ENCODE measurements at places on chromosomes 7 and 10.
A peak's percentile ranks its signal among the peaks of the same experiment; 100 is the strongest.

DNA sequence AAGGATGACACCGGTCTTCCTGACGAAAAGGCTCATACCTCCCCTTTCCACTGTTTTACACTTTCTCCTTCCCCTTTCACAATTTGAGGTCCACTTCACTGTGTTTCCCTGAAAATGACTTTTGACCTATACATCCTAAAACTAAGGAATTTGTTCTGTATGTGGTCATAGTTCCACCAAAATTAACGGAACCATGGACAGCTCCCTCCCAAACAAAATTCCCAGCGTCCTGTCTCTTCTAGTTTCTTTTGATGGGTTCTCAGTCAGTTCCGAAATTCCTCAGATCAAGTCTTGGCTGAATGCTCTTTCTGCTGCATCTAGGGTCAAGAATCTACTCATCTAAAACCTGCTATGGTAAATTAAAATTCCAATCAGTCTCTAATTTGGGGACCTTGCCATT is 1191.9 kb downstream of the CNTNAP2 start:
- no peak for DNase-seq

GRCh38 chr7:49883933-49884332 is 110.5 kb downstream of the VWC2 start:
- no peak for DNase-seq

- DNase-seq = no peak
These were observed 10.6 kb upstream of the BPGM start for GRCh38 chr7:134636008-134636449.

DNA sequence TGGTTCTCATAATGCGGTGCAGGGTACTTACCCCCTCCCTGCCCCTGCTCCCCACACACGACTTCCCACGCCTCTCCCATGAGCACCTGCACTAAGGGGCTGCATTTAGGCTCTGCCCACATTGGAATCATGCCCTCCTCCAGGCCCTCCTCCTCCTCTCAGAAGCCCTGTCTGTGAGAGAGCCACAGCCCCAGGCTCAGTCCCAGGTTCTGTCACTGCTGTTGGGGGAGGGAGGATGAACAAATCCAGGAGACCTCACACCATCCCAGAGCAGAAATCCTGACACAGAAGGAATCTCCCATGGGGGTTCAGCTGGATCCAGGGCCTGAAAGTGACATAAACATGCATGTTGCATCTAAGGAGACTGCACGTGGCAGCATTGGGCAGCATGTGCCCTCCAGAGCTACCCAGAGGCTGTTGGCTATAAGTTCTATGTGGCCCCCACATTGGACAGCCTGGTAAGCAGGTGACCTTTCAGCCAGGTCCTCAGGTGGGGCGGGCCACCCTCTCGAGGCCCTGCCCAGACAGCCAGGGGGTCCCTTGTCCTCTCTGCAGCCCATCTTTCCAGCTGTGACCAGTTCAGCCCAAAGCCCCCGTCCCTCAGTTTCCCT is 1.6 kb upstream of the PILRA start:
- DNase-seq = no peak

- DNase-seq = peak; percentile 91
These were observed 272.5 kb upstream of the SEMA3E start for GRCh38 chr7:83921271-83921940.

- no peak for DNase-seq
These were observed 239.2 kb downstream of the CELF2 start for GRCh38 chr10:11256896-11257295.

GRCh38 chr10:78165617-78166016 is 132.0 kb downstream of the RPS24 start:
- DNase-seq = peak; percentile 31

DNA sequence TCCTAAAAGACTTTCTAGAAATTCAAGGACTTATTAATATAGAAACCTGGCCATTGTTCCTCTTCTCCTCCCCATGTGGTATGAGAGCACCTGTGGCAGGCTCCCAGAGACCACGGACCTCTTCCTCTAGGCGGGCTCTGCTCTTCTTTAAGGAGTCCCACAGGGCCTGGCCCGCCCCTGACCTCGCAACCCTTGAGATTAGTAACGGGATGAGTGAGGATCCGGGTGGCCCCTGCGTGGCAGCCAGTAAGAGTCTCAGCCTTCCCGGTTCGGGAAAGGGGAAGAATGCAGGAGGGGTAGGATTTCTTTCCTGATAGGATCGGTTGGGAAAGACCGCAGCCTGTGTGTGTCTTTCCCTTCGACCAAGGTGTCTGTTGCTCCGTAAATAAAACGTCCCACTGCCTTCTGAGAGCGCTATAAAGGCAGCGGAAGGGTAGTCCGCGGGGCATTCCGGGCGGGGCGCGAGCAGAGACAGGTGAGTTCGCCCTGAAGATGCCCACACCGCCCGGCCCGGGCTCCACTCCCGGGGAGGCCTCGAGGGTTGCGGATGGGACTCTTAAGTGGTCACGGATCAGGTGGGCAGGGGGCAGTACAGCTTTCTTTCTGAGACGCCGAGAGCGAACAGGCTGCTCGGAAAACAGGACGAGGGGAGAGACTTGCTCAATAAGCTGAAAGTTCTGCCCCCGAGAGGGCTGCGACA is at the start of gene SLC26A4:
TSS of gene SLC26A4 (plus strand) at position 448 of the 700 bp plus-strand sequence. CDS start 814 bp downstream, outside the sequence.
- DNase-seq = no peak

GRCh38 chr7:114711241-114711640 is 210.7 kb upstream of the MDFIC start:
- DNase-seq = no peak

DNA sequence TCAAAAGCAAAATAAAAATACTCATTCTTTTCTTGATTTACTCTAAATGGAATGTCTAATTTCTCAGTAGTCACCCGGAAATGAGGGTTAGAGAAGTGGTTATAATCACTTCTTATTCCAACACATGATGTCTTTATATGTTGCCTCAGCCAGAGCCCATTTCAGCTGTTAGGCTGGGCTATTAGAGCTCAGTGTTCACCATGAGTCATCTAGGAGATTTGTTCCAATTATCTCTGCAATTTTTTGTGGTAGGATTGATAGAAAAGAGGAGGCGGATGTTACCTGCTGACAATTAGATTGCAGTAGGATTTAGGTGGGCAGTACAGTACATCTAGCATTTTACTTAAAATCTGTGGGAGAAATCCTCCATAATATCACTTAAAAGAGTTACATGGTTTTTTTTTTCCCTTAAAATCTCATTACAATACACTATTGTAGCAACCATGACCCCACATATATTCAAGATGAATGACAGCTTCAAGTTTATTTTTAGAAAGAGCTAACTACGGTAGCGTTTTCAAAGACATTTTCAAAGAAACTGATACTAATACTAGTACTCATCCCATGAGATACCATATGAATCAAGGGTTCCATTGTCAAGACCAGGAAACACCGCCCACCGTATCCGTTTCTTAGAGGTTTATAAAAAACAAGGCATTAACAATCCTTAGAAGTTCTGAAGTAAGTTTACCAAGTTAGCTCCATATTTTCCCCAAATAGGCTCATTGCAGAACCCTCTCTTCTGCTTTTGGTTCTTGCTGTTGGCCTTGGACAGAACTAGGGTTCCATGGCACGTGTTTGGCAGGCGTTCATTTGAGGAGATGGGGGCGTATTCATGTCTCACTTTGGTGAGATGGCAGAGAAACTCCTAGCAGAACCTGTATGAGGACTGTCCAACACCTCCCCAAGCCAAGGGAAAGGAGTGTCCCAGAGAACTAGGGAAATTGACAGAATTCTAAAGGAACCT is 10.4 kb downstream of the CPA2 start:
- no peak for DNase-seq

GRCh38 chr7:136998495-136998894 is 130.0 kb downstream of the CHRM2 start:
- DNase-seq = no peak

GRCh38 chr7:79822620-79823240 is 311.9 kb upstream of the GNAI1 start:
- DNase-seq = no peak

- DNase-seq = no peak
These were observed 150.5 kb upstream of the PPP2R2D start for GRCh38 chr10:131750171-131750895.

GRCh38 chr7:104843198-104843597 is 170.8 kb upstream of the KMT2E start:
- no peak for DNase-seq

GRCh38 chr10:125054669-125055268 is 105.6 kb downstream of the CTBP2 start:
- no peak for DNase-seq

GRCh38 chr10:106033065-106033464 is 1131.4 kb downstream of the SORCS1 start:
- DNase-seq = no peak

GRCh38 chr10:12716042-12716441 is 285.5 kb downstream of the CCDC3 start:
- no peak for DNase-seq

DNA sequence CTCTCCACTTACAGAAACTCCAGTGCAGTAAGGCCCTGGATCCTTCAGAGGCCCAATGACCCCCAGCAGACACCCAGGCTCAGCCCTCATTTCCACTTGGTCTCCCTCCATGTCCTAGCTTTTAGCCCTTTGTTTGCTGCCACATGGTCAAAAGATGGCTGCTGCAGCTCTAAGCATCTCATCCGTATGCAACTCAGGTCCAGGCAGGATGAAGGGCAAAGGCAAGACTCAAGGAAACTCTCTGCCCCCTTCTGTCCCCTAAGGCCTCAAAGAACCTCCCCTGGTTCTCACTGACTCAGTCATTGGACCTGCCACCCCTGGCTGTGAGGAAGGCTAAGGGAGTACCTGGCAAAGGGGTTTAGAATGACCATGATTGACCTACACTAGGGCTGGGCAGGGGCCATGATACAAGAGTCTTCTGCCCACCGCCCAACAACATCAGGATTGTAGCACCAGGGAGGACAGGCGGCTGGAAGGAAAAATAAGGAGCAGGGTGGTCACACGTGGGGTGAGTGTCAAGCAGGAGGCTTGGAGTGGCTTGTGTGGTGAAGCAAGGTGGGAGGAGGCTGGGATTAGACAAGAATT is 303.8 kb upstream of the ZMIZ1 start:
- no peak for DNase-seq

DNA sequence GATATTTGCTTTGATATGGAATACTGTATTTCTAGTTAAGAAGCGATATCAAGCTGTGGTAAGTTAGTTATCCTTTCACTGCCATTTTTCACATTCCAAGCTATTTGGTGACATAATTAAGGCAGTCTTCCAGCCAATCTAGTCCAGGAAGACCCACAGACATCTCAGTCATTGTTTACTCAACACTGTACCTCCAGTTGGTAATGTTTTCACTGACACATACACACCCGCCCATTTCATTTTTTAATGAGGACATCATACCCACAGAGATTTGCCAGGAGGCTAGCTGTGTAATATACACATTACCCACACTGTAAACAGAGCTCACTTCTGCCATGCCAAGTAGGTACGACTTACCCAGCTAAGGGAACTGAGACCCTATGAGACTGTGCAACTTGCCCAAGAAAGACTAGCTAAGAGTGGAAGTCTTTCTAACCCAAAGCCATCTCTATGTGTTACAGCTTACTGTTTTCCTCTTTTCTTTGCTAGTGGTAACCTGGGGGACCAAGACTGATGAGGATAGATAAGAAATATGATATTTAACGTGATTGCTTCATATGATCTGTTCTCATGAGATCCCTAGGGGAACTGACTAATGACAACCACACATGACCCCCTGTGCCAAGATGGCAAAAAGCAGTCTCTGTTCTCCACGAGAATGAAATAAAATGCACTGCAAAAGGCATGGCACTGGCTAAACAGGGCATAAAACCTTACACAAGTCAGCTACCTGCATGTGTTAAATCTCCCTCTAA is 179.0 kb downstream of the DGKI start:
- DNase-seq = no peak

DNA sequence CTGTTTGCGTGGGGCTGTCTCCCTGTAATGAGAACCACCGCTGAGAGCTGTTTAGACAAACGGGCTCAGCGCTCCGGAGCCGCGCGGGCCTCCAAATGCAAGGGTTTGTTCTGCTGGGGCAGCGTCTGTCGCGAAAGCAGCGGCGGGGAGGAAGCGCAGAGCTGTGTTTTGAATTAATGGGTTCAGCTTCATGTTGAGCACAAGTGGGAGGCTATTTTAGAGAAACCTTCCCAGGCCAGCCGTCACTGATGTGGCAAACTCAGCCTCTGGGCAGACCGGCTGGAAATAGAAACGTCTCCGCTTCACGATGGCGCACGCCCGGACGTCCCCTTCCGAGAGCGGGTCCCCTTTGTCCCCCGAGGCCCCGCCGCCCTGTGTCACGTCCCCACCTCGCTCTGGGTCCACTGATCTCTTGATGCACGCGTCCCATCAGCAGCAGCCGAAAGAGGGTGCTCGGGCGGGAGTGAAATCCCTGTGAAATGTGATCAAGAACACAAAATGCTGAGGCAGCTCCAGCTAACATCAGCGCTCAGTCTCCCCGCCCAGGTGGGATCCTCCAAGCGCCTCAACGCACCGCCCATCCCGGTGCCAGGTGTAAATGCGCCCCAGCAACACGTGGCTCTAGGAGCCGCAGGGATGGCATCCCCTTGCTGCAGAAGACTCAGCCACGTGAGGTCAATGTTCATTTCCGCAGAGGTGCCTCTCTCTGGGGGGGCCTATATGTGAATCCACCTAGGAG is 44.9 kb downstream of the BAMBI start:
- DNase-seq = no peak

GRCh38 chr10:79910344-79910743 is 38.6 kb downstream of the SFTPD start:
- DNase-seq = no peak

GRCh38 chr7:30926313-30926712 is 14.7 kb downstream of the AQP1 start:
- DNase-seq = no peak

DNA sequence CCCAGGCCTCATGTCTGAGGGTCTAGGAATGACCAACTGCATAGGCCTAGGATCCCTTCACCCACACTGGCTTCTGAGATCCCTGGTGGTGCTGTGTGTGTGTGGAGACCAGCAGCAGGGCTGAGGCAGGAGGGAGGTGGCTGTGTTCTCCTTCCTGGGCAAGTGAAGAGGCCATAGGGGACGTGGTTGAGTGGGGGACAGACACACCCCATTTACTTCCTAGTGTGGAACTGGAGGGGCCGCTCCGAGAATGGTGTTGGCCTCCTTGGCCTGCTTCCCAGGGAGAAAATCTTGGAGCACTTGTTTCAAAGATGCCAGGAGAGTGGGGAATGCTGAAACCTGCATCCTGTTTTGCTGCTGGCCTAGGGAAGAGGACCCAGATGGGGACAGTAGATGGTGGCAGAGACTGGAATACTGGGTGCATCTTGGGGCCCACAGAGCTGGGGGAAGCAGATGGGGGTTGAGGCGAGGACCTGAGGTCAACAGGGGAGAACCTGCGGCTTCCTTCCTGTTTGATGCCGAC is 19.1 kb downstream of the UBTD1 start:
- no peak for DNase-seq
